NCI-H2227 treated with DMSO at 0.1 percent for 48 hours (cell line): ENCODE measurements at places on chromosomes 12 and 14.

DNA sequence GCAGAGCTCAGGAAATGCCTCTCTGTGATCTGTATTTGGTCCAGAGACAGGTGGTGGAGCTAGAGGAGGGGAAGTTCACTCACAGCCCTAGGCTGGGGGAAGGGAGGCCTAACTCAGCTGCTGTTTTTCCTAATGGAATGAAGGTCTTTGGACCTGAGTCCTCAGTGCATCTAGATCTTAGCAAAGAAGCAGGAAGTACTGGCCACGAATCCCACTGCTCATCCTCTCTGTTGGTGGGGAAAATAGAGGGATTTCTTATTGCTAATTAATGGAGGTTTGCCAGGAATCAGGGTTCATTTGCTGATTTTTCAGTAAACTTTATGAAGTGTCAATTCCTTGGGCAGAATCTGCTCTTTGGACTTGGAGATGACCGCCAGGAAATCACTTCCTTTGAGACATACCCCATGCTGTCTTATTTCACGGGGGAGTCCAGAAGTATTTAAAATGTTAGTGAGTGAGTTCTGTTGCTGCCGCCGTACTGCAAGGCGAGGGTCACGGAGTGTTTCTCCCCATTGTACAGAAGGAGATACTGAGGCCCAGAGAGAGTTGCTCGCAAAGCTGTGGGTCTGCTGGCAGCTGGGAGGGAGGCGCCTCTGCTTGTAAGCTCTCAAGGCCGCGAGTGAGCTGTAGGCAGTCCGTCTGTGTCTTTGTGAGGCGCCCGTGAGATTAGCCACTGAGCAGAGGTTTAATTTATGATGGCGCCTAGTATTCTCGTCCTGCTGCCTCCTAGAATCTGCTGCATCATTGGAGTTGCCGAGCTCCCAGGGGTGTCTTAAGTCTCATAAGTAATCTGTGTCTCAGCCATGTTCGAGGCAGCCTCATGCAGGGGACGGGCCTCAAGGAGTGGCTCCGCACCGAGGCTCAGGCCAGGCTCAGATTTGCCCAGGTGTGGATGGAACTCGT, 88.2 kb downstream of the TSPAN9 start:
- DNase-seq = no peak

DNA sequence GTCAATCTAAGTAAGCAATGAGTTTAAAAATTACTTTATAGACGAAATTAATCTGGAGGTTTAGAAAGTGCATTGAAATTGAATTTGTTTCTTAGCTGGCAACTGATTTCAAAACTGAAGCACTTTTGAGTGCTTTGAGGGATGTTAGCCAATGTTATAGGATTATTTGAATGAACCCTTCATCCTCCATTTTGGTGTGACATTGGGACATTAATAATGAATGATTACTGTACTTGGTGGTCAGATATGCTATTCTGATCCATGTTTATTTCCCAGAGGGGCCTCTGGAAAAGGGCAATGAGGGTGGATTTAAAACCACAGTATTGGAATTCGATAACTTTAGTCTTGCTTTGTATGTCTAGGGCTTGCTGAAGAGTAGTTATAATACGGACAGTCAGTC, 183.2 kb downstream of the AKAP6 start:
- DNase-seq = no peak

DNA sequence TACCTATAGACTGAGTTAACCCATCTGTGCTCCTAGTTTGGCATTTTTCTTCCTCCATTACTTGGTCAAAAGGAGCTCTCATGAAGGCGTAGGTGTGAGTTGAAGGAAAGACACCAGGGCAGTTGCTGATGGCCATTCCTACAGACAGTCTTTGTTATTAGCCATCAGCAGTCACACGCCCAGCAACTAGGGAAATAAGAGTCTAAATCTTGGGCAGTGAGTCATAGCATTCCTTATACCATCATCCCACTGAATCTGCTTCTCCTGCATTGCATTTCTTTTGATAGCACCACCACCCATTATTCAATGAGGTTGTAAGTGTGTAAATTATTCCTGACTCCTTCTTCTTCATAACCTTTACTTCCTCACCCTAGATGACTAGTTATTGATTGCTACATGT, 150.9 kb upstream of the IGF1 start:
- DNase-seq = no peak

DNA sequence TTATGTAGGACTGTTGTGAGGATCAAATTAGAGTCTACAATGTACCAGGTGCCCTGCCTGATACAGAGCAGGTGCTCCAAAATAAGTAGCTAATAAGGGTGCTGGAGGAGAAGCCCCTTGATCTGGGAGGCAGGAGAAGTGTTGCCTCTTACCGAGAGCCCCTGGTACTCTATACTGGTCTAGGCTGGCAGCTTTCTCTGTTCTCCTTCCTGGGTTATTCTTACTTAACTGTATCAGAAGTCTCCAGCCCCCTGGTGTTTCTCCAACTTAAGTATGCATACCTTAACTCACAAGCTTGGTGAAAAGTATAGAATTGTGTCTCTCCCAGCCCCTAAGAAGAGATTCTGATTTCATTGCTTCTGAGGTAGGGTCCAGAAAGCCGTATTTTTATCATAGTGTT, 254.9 kb downstream of the LRIG3 start:
- no peak for DNase-seq

- DNase-seq = no peak
Observed at GRCh38 chr12:100248886-100249285, 18.0 kb downstream of the DEPDC4 start.

DNA sequence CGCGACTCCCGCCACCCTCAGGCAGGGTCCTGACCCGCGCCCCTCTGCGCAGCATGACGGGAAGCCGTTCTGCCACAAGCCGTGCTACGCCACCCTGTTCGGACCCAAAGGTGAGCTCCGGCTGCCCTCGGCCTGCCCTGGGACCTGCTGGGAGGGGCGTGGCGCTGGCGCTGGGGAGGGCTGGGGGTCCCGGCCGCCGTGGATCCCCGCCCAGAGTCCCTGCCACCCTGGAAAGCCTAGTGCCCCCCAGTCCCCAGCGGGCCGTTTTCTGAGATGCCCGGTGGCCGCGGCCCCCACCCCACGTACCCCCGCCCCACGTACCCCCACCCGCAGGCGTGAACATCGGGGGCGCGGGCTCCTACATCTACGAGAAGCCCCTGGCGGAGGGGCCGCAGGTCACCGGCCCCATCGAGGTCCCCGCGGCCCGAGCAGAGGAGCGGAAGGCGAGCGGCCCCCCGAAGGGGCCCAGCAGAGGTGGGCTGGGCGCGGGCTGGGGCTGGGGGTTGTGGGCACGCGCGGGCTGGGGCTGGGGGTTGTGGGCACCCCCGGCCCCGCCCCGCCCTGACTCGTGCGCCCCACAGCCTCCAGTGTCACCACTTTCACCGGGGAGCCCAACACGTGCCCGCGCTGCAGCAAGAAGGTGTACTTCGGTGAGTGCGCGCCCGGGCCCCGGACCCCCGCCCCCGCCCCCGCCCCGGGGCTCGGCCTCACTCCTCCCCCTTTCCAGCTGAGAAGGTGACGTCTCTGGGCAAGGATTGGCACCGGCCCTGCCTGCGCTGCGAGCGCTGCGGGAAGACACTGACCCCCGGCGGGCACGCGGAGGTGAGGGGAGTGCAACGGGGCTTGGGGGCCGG, 4.0 kb downstream of the CRIP2 start:
- DNase-seq = no peak

DNA sequence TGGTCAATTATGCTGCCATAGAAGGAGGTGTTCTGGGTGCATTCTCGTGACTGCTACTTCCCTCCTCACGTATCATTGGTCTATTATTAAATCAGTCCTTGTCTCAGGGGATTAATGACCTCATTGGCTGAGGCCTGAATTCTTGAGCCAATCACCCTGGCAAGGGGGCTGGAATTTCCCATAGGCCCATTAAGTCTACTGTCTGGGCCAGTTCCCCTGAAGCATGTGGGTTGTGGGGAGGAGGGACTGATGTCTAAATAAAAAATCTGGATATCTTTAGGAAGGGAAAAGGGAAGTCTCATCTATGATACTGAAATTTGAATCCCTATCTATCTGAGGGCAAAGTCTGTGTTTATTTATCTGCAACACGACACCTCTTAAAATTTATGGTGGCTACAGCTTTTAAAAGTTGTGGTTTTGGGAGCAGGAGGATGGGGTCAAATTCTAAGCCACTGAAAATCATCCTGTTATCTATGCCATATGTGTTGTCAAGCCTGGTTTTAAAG, 71.9 kb downstream of the DYRK2 start:
- no peak for DNase-seq

DNA sequence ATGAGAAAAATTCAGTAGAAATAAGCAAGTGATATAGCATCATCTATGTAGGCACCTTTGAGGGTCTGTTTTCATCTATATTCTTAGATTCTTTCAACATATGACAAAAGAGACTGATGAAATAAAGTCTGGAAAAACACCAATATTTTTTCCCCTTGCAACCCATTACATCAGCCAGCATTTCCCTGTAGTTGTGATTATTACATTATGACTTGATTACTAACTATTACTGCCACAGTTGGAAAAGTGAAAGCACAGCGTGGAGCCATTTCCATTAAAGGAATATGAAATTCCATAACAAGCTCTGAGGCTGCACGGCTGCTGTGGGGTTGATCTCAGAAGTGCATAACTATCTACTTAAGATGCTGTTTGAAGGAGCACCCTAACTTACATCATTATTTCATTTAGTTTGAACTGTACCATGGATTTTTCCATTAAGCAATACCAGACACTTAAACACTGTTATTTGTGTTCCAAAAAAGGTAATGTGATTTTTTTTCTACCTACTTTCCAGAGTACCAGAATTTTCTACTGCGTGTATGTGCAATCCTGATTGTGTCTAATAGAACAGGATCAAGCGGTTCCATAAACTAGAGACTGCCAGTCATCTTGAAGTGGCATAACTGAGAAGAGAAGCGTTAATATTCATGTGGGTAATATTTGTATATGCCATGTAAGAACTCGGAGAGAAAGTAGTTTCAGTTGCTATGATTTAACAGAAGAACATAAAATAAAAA, 405.5 kb downstream of the MDGA2 start:
- DNase-seq = peak; percentile 14
